Ascending aorta (tissue), 2 donors: ENCODE measurements at places on chromosomes 2 and 18. TPM values are rescaled to one million over a fixed set of nuclear protein-coding genes. Genes with fewer than 3 reads are reported as not detected.

GRCh38 chr2:233801357-233802131, 23.4 kb downstream of the MROH2A start:
- no peak for DNase-seq
- no peak overlapping the region for H3K27ac ChIP-seq
- H3K27me3 ChIP-seq, result no peaks in the 10 kb centered on the region
- H3K4me1 ChIP-seq, result no peaks in the 10 kb centered on the region

DNA sequence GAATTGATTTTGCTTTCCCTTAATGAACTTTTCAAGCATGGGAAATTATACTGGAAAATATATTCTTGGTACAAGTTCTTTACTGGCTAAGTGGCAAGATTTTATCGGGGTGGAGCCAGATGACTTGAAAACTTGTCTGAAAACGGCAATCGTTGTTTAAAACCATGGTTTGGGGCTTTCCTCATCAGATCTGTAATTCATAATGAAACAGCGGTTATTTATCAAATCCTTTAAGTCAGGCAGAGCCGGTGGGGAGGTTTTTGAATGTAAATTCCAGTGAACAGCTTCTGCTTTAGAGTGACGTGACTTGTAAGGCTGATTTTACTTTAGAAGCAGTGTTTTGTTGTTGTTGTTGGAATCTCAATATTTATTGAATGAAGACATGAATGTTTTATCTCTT, 2.6 kb downstream of the SEC11C start:
- peaks cover 2% of the 10 kb centered on the region for H3K4me1 ChIP-seq
- H3K36me3 ChIP-seq, result no peaks in the 10 kb centered on the region
- no peaks in the 10 kb centered on the region for H3K27me3 ChIP-seq
- no peak overlapping the region for H3K27ac ChIP-seq
- H3K4me3 ChIP-seq, result no peak overlapping the region
- no peak for DNase-seq

- H3K27me3 ChIP-seq, result peaks cover 23% of the 10 kb centered on the region
- H3K4me3 ChIP-seq, result no peak overlapping the region
- H3K27ac ChIP-seq, result no peak overlapping the region
- no peaks in the 10 kb centered on the region for H3K36me3 ChIP-seq
Observed at GRCh38 chr2:172107690-172108586, 5.2 kb upstream of the DLX2 start.

DNA sequence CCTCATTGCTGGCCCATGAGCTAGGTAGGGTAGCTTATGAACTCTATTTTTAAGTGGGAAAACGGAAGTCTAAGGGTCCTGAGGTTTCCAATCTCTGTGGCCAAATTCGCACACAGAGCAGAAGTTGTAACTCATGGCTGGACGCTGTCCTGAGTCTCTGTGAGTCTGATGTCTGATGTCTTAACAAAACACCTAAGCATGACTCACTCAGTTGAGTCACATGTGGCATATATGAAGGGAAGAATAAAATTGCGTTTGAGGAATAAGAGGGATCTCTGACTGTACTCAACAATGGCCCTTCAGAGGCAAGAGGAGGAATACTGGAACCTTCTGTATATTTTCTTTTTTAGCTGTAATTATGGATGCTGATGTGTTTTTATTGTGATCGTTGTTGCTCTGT, 569.7 kb downstream of the RIT2 start:
- H3K27ac ChIP-seq, result no peak overlapping the region
- no peaks in the 10 kb centered on the region for H3K27me3 ChIP-seq
- no peaks in the 10 kb centered on the region for H3K4me1 ChIP-seq
- no peak overlapping the region for H3K4me3 ChIP-seq

Gene SPATA3
- not detected for total RNA-seq

Gene CHST9
- 0.21 TPM for total RNA-seq

Gene CFC1
- total RNA-seq, result not detected

Gene ANKRD62
- not detected for total RNA-seq

Gene ATAD2B
- total RNA-seq, result 8.4 TPM
